Stimulated activated CD8-positive, alpha-beta memory T cell treated with anti-CD3 and anti-CD28 coated beads, Interleukin-15, amount 100 ng/mL, for 4 hours (primary cell): ENCODE measurements at places on chromosomes 7 and 10.

- peak; percentile 41 for DNase-seq
Measured at GRCh38 chr10:119079599-119080520, 757 bp downstream of the EIF3A start.

DNA sequence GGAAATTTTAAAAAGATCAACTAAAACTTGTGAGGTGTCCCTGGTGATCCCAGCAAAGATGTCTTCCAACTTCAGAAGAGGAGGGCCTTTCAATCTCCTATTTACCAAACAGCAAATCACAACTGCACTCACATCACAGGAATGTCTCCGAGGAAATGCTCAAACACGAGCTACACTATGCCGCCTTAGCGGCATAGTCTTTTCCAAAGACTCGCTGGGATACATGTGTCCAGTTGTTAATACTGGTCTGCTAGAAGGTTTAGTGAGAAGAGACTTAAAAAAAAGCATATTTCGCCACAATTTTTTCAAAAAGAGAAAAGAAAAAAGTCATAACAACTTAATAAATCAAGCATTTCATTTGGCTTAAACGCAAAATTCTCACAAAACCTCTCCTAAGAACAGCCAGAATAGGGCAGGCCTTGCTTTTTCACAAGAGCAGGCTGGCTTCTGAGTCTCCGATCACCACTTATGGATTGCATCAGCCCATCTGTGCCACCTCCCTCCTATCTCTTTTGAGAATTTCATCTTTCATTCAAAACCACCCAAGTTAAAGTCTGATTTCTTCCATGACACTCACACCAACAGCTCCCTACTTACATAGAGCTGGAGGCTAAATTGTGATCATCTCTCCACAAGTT lies 66.1 kb downstream of the GNA12 start:
- DNase-seq, result no peak

- no peak for DNase-seq
Measured at GRCh38 chr10:28679581-28680357, 2.4 kb downstream of the BAMBI start.

DNA sequence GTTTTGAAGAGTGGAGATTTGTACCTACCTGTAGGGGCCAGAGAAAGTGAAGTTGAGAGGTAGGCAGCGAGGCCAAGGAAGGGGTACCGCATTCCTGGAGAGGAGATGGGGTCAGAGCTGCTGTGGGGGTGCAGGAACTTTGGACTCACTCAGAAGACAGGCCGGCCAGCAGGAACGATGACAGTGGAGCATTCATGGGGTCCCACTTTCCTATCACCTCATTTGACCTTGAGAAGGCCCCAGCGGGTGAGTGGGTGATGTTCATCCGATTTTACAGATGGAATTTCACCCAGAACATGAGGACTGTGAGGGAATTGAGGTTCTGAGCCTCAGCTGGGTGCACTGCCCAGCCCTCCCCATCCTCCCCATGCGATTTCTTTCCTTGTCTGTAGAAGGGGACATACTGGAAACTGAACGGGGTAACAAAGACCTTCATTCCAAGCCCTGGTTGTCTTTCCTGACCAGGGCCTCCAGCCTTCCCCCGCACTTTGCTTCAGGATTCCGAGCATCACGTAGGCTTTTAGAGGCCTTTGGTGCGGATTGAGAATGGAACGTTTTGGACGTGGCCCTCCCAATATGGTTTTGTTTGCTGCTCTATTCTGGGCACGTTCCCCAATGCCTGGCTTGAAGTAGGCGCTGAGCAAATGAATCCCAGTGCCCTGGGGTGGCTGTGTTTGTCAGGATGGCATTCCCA lies 87.3 kb downstream of the ADCY1 start:
- DNase-seq, result no peak

DNA sequence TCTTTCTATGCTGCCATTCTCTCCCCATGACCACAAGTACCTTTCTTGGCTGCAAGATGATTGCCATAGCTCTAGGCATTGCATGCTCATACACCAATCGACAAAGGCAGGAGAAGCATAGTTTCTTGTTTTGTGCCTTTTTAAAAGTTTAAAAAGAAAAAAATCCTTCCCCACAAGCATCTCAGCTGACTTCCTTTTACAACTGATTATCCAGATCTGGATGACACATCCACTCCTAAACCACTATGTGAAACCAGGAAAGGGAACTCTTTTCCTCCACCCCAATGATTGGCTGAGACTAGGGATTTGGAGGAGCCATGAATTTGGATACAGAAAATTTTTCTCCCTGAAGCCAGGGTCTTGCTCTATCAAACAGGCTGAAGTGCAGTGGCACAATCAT lies 14.5 kb upstream of the LRRC4 start:
- no peak for DNase-seq

DNA sequence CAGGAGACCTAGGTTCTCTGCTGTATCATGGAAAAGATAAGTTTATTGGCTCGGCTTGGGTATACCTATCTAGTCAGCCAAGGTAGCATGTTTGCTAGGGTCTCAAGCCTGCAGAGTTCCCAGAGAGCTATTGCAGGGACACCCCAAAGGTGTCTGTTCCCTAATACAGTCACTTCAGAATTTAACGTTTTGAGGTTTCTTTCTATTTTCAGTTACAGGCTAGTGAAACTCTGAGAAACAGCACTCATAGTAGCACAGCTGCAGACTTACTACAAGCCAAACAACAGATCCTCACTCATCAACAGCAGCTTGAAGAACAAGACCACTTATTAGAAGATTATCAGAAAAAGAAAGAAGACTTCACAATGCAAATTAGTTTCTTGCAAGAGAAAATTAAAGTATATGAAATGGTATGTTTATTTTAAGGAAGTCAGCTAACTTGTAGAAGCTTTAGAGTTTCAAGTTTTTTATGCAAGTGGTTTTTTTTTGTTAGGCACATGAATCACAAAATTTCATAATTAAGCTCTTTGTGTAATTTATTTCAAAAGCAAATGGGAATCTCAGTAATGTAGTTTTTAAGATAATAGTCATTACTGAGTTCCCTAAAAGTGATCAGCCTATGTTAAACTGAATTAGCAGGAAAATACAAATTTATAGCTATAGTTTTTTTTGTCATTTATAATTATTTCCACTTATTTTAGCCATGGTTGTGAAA lies 54.9 kb downstream of the AKAP9 start:
- DNase-seq, result no peak

GRCh38 chr7:261341-262250 lies 28.4 kb upstream of the FOXL3 start:
- no peak for DNase-seq

DNA sequence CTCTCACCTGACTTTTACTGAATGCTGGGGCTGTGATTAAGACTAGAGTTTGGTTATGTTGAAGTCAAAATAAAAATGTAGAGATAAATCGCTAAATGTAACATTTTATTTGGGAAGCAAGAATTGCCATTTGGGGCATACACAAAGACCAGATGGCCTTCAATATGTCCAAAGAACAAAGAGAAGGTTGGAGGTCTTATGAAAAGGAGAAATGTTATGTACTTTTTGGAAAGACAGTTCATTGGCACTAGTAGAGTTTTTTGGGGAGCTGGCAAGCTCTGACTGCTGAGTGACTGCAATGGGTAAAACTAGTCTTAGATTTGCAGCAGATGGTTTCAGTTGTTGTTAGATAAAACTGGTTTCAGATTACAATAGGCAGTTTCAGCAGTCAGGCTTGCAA lies 35.6 kb upstream of the GALNT17 start:
- no peak for DNase-seq

GRCh38 chr10:35326466-35327235 lies 9.7 kb upstream of the CCNY start:
- no peak for DNase-seq

GRCh38 chr7:55206235-55207029 lies 158.7 kb upstream of the LANCL2 start:
- DNase-seq, result no peak

DNA sequence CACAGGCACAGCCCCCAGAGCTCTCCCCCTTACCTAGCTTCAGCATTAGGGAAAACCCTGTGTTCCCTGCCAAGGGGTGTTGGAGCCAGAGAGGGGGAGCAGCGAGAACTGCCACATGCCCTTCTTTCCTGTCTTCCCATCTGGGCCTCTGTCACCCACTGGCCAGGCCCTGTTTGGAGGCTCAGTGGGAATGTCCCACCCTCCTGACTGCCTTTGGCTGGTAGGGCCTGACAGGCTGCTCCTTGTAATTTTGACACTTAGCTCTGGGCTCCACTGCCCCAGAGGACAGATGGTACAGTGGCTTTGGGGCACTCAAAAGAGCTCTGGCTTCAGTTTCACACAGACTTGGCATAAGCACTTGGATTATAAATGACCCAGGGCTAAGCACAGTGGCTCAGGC lies 50.6 kb downstream of the GRID2IP start:
- DNase-seq, result no peak

GRCh38 chr7:54260941-54261371 lies 281.2 kb upstream of the VSTM2A start:
- DNase-seq, result no peak

- DNase-seq, result peak; percentile 88
Measured at GRCh38 chr7:44921607-44922350, 36.4 kb upstream of the PURB start.

DNA sequence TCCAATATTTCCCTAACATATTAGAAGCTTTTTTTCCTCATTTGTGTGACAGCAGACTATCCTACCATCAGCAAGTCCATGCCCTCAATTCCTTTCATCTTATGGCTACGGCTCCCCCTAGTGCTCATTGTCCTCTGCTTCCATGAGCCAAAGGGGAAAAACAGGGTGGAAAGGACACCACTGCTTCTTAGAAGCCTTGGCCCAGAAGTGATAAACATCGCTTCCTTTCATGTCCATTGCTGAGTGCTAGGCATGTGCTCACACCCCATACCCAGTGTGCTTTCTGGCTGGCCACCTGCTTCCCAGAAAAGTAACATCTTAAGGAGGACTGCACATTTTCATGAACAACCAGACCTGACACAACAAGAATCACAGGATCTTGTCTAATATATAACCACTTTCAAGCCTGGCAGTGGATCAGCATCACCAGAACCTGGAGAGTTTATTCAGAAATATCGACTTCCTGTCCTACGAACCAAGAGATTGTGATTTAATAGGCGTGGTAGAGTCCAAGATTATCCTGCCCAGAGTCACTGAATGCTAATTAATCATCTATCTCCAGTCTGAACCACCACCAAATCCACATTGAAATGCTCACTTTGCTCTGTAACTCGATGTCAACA lies 650.5 kb upstream of the SORCS1 start:
- DNase-seq, result no peak

DNA sequence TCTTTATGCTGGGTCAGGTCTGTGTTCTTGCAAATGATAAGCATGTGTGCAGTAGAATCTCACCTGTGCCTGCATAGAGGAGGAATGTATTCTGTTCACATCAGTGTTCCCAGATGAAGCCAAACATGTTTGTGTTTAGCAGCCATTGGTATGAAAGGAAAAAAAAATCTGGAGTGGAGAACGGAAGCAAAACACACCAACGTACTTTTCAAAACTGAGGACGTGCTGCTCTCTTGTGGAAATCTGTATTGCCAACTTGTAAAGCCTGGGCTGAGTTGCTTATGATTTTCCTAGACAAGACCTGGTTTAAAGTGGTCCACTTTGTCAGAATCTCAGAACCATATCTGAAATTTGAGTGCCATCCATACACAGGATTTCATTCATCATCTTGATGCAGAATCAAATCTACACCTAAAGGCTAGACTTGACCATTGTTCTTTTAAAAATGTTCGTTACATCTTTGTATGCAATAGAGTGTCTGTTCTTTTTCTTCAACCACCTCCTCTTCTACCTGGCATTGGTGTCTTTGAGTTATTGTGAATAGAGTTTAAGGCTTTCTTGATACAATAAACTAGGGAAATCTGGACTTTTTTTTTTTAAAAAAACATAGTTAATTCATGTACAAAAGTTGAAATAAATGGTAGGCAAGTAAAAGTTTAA lies 367.7 kb downstream of the PHF14 start:
- DNase-seq, result no peak

- no peak for DNase-seq
Measured at GRCh38 chr7:108735814-108736213, 166.1 kb downstream of the DNAJB9 start.

DNA sequence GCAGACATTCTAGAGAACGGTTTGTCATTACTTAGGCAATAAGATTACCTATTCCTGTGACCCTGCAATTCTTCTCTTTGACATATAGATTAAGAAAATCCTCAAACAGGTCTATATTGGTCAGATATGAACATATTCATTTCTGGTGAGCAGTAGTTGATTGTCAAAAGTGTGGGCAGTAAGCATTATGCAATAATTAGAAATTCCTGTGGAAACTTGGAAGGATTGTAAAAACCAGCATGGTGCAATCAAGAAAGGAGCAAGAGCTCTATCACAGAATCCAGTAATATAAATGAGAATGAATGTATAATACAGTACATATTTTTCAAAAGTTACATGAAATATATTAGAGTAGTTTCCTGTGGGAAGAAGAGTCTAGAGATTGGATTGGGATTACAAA lies 406.5 kb downstream of the SUGCT start:
- no peak for DNase-seq

- DNase-seq, result no peak
Measured at GRCh38 chr7:7720750-7721621, 2.6 kb upstream of the RPA3 start.

DNA sequence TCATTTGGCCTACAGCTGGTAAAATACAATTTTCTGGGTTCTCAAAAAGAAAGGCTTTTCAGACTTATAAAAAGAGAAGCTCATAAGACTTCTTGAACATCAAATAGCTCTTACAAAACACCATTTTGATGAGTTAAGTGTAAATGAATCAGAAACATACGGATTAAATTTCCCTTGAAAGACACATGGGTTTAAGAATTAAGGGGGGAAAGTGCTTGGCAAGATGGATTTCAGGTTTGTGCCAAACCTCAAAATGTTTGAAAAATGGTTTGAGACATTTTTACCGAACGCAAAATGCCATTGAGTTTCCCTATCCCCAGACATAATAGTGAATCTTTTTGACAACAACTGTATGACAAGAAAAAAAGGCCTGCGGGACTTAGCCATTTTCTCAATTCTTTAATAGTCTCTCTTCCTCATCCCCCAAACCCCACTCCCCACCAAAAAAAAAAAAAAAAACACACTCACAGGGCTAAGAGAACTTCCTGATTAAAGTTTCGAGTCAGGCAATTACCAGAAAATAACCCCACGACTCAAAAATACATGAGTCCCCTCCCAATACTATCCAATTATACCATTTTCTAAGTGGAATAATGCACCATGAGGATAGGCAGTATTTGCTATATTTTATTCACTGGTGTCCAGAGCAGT lies 260.1 kb downstream of the TRIL start:
- DNase-seq, result no peak

- no peak for DNase-seq
Measured at GRCh38 chr10:118957443-118957825, 72.1 kb upstream of the NANOS1 start.

GRCh38 chr10:34522546-34522945 lies 292.6 kb downstream of the PARD3 start:
- DNase-seq, result no peak
